ENCODE measurements at places on chromosomes 12 and 14.

DNA sequence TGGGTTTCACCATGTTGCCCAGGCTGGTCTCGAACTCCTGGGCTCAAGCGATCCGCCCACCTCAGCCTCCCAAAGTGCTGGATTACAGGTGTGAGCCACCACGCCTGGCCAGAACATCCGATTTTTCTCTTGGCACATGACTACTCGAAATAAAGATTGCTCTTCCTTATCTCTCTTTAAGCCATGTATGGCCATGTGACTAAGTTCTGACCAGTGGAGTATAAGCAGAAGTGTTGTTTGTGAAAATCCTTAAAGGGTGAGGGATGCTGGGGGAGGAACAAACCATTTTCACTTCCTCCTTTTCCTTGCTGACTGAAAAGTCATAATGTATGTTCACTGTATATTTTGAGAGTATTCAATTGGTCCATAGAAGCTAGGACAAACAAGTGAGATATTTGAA, 50.7 kb upstream of the ATF7IP start:
- no peak for DNase-seq

DNA sequence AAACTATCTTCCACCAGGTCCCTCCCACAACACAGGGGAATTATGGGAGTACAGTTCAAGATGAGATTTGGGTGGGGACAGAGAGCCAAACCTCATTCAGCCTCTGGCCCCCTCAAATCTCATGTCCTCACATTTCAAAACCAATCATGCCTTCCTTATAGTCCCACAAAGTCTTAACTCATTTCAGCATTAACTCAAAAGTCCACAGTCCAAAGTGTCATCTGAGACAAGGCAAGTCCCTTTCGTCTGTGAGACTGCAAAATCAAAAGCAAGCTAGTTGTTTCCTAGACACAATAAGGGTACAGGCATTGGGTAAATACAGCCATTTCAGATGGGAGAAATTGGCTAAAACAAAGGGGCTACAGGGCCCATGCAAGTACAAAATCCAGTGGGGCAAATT, 147.6 kb downstream of the RAD51B start:
- DNase-seq: no peak

- no peak for DNase-seq
These were observed 104.5 kb downstream of the PRICKLE1 start for GRCh38 chr12:42484996-42485395.

DNA sequence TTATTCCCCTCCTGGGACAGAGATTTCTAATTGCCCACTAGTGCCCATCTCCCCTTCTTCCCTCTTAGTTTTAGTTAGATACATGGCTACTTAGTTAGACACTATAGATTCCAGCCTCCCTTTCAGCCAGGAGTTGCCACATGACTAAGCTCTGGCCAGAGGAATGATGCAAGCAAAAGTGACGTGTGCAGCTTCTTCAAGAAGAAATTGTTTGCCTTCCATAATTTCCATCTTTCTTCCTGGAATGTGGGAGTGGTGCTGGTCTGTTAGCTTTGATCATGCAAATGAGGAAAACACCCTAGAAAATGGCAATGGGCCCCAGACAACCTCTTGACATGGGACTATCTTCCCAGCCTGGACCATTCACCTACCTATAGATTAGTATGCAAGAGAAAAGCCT, 21.4 kb downstream of the CCDC177 start:
- DNase-seq: no peak

DNA sequence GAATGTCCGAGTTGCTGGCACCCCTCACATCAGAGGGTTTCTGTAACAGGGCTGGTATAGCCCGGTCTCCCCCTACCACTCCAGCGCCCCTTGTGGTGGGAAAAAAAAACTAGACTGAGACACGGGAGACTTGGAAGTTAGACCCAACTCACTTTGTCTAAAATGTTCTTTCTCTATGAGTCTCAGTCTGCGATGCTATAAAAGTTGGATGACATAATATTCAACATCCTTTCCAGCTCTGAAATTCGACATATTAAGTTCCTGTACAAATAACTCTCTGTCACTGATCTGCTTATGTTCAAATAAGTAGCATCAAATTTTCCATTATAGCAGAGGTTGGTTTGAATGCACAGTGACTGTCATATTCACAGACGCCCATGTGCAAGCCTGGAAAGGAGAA, 25.7 kb upstream of the TC2N start:
- DNase-seq: no peak

GRCh38 chr12:92143686-92144630, 1.7 kb downstream of the BTG1 start:
- DNase-seq: peak; percentile 33

DNA sequence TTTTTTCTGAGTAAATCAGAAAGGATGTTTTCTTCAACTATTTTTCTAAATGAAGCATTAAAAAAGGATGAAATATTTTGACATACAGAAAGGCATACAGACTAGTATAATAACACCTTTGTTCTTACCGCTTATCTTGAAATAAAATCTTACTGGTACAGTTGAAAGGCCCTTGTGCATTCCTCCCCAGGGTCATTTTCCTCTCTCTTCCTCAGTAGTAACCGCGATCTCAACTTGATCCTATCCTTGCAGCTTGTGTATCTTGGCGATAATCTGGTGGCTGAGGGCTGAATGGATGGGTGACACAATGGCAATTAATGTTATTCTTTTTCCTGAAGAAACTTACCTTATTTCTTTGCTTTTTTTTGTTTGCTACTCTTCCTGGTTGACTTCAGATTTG, 18.5 kb downstream of the GAS2L3 start:
- no peak for DNase-seq

GRCh38 chr12:104220931-104221330, 5.4 kb downstream of the TXNRD1 start:
- no peak for DNase-seq

- no peak for DNase-seq
These were observed 7.4 kb downstream of the MAP4K5 start for GRCh38 chr14:50524731-50525515.

DNA sequence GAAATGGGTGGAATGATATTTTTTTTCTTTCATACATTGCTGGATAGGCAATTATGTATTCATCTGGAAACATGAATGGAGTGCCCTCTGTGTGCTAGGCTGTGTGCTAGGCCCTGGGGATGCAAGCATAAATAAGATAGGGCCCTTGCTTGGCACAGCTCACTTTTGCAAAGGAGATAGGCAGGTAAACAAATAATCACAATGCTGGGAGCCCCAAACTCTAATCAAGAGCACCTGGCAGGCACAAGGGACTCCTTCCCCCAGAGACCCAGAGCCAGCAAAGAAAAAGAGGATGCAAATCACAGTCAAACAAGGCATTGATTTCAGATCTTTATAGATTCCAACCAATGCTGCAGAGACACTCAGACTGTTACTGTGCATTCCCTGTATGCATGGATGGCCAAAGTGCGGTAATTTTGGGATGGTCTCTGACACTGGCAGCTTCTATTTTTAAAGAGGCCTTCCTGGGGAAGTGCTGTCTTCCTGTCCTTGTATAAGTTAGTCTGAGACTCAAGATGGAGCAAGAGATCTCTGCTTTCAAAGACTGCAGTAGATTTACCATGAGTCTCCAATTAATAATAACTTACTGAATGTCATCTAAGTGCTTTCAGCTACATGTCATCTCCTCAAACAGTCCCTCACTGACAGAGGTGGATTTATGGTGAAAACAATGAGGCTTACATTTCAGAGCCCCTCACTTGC, 45.1 kb upstream of the CPM start:
- no peak for DNase-seq

- no peak for DNase-seq
These were observed 60.1 kb downstream of the BCAT1 start for GRCh38 chr12:24888813-24889212.

DNA sequence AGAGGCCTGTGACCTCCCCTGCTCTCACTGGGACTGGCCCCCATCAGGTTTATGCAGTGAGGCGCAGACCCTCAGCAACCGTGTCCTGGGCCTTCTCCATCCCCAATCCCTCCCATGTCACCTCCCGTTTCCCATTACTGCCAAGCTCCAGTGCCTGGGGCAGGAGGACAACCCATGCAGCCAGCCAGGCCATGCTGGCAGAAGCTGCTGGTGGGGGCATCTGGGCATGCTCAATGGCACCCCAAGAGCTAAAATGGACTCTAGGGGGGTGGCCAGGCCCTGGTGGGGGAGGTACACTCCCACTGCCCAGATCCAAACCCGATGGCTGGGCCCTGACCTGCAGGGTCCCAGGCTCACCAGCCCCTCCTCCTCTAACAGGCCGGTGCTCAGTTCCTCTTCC, 20.5 kb upstream of the GPR132 start:
- DNase-seq: no peak

- DNase-seq: no peak
These were observed 21.5 kb downstream of the BATF start for GRCh38 chr14:75543786-75544185.

GRCh38 chr12:104133321-104133720, 4.7 kb downstream of the NFYB start:
- no peak for DNase-seq

DNA sequence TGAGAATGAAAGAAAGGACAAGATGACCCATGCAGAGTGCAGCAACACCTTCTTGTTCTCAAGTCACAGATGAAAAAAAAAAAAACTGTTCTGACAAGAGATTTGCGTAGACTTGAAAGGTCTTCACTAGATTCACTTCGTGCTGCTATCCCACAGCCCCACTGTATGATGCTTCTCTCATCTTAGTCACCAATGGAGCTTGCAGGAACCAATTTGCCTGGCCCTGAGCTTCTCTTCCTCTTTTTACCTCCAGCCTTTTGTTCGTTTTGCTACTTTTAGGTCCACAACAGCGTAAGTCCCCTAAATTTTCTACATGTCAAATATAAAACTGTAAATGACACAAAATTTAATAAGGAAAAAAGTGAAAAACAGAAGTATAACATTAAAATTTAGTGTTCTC, 107.9 kb upstream of the NAP1L1 start:
- no peak for DNase-seq

DNA sequence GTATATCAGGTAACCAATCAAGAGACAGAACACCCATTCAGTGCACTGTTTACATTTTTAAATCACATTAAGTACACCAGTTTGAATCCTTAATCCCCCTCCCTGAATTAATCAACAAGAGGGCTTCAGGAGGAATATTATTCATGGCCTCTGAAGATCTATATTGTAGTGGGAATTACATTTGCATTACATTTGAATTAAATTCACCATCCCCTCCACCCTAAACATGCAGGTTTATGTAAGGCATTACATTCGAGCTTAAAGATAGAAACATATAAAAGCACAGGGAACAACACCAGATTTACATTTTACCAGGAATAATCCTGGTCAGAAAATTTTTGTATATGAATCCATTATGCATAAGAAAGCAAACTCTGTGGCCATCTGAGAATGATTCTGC, 197.8 kb upstream of the KITLG start:
- DNase-seq: no peak

DNA sequence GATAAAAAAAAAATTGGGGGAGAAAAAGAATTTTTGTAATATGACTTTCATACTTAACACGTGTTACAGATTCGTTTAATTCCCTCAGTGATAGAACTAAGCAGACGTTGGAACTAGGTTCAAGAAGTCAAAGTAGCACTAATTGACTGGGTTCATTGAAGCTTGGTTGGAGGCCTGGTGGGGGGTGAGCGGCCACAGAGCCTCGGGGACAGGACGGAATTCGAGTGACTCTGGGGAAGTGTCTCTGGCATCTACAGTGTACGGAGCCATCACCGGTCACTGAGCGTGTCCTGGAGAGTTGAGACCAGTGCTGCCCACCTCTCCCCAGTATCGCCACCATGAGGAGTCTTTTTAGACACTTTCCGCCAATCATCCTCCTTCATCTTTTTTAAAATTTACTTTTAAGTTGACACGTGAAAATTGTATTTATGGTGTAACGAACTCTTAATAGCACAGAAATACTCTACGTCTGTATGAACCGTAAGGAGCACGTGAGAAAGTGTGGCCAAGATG, 1.3 kb downstream of the ZFYVE21 start:
- no peak for DNase-seq

- no peak for DNase-seq
These were observed at the start of gene BHLHE41 for GRCh38 chr12:26124446-26125399. Gene BHLHE41, minus strand, starts transcription at chr12:26125037. Its CDS starts 258 bp downstream, at chr12:26124779.

DNA sequence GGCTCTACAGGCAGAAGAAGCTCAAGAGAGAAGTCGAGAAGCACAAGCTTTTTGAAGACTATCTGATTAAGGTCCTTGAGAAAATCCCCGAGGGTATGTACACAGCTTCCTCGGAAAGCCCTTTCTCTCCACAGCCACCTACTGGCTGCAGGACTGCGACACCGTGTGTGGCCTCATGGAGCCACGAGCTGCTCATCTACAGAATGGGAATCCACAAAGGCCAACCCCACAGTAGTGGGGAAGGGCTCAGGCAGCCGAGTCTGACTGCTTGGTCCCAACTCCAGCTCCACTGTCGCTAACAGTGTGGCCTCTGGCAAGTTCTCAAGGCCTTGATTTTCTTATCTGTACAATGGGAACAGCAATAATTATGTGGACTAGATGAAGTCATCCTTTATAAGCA, 2.5 kb downstream of the CCDC197 start:
- no peak for DNase-seq

DNA sequence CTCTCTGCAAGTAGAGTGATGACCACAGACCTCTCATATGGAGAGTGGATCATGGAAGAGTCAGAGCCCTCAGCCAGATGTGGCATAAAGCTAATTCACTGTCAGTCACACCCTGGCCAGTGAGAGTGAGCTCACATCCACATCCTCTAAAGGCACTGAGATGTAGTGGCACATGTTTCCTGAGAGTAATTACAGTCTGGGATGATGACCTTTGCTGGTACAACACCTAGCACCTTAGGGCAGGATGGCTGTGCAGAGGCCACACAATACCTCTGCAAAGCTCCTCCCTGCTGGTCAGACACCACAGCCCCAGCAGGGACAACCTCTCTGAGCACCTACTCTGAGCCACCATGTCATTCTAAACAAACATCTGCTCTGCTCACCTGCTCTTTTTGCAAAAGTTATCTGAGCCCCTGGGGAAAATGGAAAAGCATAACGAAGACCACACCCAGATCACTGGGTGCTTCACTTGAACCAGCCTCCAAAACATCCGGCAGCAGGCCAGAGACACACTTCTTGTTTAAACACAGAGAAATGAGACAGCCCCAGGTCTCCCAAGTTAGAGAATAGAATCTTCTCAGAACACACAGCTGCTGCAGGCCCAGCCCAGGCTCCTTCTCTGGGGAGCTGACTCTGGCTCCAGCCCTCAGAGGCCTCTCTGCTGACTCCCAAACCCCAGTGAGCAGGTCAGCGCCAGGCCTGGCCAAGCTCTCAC, 30.3 kb downstream of the PITPNM2 start:
- DNase-seq: no peak

- no peak for DNase-seq
These were observed 29.7 kb downstream of the LGR5 start for GRCh38 chr12:71469258-71469750.

DNA sequence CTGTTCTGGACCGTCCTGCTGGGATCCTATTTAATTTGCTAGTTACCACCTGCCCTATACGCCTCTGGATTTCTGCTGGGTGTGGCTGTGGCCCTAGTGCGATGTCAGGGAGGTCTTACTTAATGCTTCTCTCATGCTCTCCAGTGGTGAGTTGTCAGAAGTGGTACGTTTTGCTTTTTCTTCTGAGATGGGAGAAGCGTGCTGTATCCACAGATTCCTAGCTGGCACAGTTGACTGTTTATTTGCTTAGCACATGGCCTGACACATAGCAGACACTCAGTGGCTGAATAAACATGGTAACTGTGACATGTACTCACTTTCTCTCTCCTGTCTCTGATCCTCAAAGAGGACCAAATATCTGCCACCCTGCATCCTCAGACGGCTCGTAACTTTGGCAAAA, 107.3 kb downstream of the CACNA1C start:
- DNase-seq: no peak

Data from stimulated activated CD8-positive, alpha-beta memory T cell treated with anti-CD3 and anti-CD28 coated beads, Interleukin-7, amount 100 ng/mL, for 48 hours (primary cell).